Jurkat, Clone E6-1 (cell line): ENCODE measurements at places on chromosomes 3 and 15.

GRCh38 chr3:150603980-150604319 is 829 bp downstream of the SELENOT start:
- no peak for DNase-seq

- no peak for DNase-seq
These were observed 532 bp downstream of the B4GALT4 start for GRCh38 chr3:119240101-119240590.

DNA sequence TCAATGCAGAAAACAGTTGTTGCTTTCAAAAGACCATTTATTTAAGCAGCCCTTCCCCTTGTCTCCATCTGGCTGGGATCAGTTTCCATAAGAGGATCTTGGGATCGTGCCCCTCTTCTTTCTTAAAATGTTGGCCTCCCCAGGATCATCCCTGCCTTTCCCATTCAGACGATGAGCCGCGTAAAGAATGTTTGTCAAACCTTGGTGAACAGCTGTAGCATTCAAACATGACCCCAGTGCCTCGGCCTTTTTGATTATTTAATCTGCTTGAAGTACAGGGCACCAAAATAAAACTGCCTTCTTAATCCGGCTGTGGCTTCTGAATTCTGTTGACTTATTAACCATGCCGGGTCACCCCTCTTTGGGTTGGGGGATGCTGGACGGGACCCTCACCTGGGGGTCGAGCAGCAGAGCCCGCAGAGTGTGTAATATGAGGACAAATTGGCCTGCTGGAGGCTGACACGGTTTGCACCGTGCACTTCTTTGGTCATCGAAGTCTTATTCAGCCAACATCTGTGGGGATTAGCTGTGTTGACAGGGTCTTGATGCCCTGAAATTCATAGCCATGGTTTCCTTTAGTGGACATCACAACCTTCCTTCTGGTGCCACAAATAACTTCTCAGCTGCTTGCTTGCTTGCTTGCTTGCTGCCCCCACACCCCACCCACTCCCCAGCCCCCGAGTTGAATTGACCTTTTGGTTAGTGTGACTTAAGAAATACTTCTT is at the start of gene LRTM1:
LRTM1 (minus strand) TSS at position 14 of the 725 bp plus-strand sequence. CDS start 148 bp downstream, outside the sequence.
- no peak for DNase-seq

DNA sequence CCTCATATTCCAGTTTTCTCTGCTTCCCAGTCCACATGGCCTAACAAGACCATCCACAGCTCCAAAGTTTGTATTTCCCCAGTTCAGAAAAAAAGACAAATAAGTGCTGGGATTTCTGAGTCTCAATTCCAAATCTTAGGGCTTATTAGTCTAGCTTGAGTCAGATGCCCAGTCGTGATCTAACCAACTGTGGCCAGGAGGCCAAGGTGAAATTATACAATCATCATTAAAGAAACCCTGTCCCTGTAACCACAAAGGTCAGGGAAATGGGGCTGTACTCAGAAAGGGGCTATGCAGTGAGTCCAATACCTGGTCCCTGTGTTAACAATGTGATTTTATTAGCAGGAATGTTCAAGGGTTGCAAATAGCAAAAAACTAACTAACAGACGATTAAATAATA is 40.5 kb upstream of the MITF start:
- no peak for DNase-seq

DNA sequence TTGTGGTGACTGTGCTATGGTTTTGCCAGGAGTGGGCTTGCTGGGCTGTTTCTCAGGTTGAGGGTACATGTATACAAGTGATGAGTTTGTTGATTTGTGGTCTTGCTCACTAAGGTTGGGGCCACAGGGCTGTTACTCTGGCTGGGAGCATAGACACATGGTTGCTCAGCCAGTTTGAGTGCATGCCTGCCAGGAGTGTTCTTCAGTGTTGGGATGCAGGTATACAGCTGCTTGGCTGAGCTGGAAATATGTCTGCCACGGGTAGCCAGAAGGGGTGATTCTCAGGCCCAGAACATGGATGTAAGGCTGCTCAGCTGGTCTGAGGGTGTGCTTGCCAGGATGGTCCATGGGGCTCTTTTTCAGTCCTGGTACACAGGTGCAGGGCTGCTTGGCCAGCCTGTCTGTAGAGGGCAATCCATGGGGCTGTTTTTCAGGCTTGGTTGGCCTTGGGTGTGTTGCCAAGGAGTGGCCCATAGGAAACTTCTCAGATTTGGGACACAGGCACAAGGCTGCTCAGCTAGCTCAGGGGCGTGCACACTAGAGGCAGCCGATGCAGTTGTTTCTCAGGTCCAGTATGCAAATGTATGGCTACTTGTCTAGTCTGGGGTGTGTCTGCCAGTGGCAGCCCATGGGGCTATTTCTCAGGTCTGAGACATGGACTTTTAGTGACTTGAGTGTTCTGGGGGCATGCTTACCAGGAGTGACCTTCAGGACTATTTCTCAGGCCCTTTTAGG is 5.3 kb upstream of the ARHGAP31 start:
- DNase-seq: no peak

GRCh38 chr15:98881526-98882520 is 125.8 kb downstream of the PGPEP1L start:
- DNase-seq: peak; percentile 70

GRCh38 chr15:34334672-34335071 is 2.9 kb downstream of the SLC12A6 start:
- DNase-seq: no peak

DNA sequence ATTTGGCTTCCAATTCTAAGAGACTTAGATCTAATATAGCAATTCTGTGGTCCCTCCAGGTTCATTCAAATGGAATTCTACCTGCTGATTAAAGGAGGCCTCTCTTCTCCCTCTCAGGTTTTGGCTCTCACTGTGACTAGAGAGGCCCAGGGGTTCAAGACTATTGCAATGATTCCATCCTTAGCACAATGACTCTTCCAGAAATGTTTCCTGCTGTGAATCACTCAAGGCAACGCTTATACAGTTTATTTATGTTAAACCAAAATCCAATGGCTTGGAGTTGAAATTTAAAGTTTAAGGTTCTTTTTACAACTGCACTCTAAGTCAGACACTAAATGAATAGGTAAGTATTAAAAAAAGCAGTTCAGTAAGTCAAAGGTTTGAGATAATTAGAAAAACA is 39.9 kb downstream of the IFT57 start:
- DNase-seq: no peak
